GM23338 (cell line): ENCODE measurements at places on chromosomes 5 and 9. TPM values are rescaled to one million over a fixed set of nuclear protein-coding genes. Genes with fewer than 3 reads are reported as not detected.

Gene PFN3
- 1.9 TPM in 1 of 2 replicates, not detected in the other for total RNA-seq

Gene MEIKIN
- total RNA-seq: not detected in 2 replicates

- DNase-seq: no peak
These were observed 80.5 kb downstream of the STK10 start for GRCh38 chr5:172107571-172107970.

DNA sequence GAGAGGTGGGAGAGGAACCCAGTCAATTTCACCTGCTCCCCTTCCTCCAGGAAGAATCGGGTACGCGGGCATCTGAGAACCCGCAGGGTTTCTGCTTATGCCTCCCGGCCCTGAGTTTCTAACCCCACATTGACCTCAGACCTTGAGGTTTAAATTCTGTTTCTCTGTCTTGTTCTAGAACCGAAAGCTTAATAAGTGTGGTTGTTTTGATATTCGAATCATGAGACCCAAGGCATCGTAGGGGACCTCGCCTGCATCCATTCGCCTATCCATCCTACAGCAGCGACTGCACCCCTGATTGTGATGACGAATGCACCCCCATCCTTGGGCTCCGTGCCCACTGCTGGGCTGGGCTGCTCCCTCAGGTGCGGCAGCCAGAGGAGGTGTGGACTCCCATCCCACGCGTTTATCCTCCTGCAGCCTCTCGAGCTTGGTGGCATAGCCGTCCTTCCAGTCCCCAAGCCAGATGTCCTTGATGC lies 80.8 kb upstream of the IER5L start:
- no peak for DNase-seq

DNA sequence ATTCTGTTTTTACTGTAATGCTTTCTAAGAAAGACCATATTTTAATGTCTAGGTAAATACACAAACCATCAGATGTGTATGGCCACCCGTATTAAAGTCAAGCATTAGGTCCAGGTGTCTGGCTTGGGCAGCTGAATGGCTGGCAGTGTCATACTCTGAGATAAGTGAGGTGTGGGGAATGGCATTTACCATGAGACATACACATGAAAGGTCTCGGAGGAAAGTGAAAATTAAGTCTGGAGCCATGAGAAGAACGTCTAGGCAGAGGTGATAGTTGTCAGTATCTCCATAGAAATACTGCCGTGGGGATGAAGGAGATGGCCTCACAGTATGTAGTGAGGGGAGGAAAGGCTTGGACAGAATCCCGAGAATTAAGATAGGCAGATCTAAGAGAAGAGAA lies 164.3 kb downstream of the TLE4 start:
- DNase-seq: no peak

GRCh38 chr5:54883374-54884194 lies 101.8 kb downstream of the ESM1 start:
- peak; percentile 90 for DNase-seq

DNA sequence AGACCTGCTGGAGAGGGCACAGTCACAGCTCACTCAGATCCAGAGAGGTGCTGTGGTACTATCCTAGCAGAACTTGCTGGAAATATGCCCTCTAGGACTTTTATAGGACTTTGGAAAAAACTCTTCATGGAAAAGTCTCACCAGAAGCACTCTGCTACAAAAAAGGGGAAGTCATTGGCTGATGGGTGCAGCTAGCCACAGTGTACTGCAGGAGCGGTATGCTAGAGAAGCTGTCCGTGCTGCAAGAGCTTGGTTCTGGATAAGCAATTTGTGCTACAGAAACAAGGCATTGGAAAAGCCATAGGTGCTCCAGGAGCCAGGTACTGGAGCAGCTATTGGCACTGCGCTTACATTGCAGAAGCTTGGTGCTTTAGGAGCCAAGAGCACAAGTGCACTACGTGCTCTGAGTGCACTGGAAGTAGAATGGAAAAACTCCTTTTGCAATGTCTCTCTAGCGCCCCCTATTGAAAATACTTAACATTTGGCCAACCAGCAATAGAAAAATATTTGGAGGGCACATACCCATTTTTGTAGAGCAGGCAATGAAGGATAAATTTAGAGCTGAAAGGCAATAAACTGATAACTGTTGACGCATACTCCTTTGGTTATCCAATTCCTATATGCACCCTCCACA lies 83.4 kb downstream of the MEGF10 start:
- DNase-seq: peak; percentile 75

- DNase-seq: no peak
These were observed 205.1 kb downstream of the PCSK5 start for GRCh38 chr9:76095585-76095984.

Gene EDIL3
- 59.9 and 61.9 TPM in 2 replicates for total RNA-seq

DNA sequence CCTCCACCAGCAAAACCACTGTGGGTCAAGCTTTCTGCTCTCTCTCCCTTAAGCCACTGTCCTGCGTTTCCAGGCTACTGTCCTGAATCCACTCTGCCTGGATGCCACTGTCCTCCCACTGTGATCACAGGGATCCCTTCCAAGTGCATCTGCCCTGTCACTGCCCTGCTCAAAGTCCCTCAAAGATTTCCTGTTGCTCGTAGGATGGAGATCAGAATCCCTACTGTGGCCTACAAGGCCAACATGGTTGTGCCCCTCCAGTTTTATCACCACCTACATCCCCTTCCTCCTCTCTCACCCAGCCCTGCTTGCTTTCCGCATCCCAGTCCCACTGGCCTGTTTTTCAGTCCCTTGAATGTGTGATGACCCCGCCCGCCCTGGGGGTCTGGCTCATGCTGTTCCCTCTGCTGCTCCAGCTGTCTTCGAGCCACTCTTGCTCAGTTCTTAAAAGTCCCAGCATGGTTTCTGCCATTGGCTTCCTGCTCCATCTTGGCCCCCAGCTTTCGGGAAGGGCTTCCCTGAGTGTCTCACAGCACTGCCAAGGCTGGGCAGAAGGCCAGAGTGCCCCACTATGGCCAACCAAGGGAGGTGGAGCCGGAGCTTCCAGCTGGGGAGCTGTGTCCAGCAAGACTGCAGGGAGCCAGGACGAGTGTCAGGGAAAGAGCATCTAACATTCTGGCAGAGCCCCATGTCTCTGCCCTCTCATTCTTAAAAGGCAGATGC lies 12.9 kb upstream of the FRRS1L start:
- no peak for DNase-seq
